ENCODE measurements at places on chromosomes 16 and 17.
A peak's percentile ranks its signal among the peaks of the same experiment; 100 is the strongest.

GRCh38 chr17:79077587-79077986 lies 3.0 kb downstream of the ENGASE start:
- no peak for DNase-seq

DNA sequence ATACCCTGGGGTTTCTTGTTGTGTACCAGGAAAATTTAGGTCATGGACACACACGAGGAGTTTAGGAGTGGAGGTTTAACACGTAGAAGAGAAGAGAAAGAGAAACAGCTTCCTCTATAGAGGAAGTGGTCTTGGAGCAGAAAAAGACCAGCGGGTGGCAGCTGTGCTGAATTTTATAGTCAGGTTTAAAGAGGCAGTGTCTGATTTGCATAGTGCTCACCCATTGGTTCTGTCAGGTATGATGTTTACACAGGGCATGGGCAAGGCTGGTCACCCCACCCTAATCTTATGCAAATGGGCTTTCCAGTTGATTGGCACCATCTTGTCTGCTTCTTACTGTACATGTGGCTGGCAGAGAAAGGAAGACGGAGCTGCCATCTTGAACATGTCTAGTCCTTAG lies 309.0 kb downstream of the CDH13 start:
- DNase-seq: no peak

GRCh38 chr17:6893382-6894205 lies 62.1 kb upstream of the TEKT1 start:
- no peak for DNase-seq

- DNase-seq: no peak
Measured at GRCh38 chr17:80328634-80329380, 68.2 kb downstream of the RNF213 start.

DNA sequence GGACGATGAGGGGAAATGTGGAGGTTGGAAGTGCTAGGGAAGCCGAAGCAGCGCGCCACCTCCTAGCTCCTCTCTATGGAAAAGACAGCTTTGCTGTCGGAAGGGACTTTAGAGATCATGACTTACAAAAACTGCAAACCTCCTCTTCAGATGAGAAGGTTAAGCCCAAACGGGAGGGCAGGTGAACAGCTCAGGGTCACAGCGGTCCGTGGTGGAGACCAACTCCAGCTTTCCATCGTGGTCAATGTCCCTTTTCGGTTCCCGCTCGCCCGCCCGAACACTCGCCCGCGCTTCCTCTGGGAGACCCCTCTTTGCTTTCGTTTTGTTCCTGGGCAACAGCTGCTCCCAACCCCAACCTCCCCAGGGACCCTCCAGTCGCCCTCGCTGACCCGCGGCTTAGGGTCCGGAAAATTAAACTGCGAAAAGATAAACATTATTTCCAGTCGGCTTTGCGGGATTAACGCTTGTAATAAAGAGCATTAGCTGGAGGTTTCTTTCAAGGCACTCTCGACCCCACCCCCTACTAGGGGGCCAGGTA lies 7.7 kb downstream of the IRX6 start:
- no peak for DNase-seq

DNA sequence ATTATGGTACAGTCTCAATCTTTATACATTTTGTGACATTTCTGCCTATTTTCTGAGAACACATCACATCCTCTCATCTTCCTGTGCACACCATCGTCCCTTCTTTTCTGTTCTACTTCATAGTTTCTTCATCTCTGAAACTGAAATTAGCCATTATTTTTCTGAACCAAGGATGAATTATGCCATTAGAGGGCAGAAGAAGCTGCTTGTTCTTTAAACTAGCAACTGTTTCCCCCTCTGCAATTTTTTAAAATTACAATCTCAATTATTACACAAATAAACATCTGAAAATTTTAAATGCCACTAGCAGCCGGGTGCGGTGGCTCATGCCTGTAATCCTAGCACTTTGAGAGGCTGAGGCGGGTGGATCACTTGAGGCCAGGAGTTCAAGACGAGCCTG lies 41.3 kb downstream of the RBBP6 start:
- no peak for DNase-seq

GRCh38 chr16:71499775-71500364 lies 10.7 kb upstream of the ZNF19 start:
- peak; percentile 23 for DNase-seq

GRCh38 chr16:23013484-23013883 lies 135.8 kb downstream of the USP31 start:
- no peak for DNase-seq

DNA sequence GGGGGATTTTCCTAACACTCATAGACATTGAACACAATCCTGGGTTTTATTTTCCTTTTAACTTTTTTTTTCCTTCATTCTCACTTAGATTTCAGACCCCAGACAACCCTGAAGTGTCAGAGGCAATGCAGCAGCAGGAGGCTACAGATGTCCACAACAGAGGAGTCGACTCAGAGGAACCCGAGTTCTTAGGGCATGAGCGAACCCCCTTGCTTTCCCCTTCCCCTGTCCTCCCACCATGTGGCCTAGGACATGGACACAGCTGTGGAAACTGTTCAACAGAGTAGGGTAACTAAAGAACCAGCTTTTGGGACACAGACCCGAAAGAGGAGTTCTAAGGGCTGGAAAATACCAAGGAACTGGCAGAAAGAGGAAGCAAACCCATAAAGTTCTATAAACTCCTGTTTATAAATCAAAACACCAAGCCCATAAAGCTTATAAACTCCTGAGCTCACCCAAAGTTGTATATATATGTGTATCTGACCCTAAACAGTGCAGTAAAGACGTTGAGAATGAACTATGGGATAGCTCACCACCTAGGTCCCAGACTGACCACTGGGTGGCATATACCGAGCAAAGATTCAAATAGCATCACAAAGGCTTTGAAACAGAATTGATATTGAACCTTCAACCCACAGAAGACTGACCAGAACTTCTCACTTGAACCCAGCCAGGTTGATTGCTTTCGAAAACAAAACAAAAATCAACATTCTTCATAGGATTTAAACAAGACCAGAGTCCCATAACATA lies 33.9 kb downstream of the CMTM4 start:
- DNase-seq: no peak

- DNase-seq: peak; percentile 2
Measured at GRCh38 chr16:75402821-75403475, 30.4 kb downstream of the CFDP1 start.

DNA sequence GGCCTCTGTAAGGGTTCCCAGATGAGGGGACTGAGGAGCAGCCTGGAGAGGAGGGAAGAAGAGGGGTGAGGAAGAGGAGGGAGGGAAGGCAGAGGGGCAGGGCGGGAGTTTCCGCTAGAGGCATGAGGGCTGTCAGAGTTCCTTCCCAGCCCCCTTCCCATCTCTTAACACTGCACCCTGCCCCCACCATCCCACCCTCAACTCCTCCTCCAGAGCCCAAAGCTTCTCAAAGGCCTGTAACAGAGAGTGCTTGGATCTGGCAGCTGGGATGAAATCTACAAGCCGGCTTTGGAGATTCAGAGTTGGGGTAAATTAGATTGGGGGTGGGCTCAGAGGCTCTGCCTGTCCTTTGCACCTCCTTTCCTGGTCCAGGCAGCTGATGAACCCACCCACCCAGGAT lies 57.3 kb upstream of the DLX4 start:
- DNase-seq: no peak

DNA sequence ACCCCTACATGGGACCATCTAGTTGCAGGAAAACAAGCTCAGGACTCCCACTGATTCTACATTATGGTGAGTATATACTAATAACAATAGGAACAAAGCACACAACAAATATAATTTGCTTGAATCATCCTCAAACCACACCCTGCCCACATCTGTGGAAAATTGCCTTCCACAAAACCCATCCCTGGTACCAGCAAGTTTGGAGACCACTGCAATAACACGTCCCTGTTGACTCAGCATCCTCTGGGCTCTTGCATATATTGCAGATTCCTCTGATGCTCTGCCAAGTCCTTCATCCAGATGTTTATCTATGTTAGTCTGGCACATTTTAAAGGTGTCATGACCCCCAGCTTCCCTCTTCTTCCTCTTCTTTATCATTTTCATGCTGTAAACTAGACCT lies 138.4 kb downstream of the PCTP start:
- DNase-seq: no peak

GRCh38 chr17:74442670-74443515 lies 11.0 kb downstream of the GPRC5C start:
- no peak for DNase-seq

- DNase-seq: no peak
Measured at GRCh38 chr17:38636054-38636453, 30.3 kb upstream of the SRCIN1 start.

GRCh38 chr17:51630101-51630671 lies 369.8 kb downstream of the UTP18 start:
- no peak for DNase-seq

GRCh38 chr17:76267051-76267576 lies 2.0 kb downstream of the UBALD2 start:
- DNase-seq: no peak

DNA sequence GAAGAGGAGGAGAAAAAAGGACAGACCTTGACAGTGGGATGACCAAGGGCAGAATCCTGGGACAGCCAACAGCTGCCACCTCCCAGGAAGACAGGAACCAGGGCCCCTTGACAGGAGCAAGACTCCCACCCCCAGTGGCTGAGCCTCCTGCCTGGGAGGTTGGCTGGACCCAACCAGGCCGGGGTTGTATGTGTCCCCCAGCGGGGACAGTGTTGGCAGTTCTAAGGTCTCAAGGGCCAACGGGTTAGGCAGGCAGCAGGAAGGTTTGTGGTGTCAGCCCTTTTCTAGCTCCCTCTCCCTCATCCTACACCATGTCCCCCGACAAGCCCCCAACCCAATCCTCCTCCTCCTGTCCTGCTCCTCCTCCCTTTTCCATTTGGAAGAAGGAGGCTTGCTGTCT lies 126.2 kb downstream of the MRM1 start:
- no peak for DNase-seq

DNA sequence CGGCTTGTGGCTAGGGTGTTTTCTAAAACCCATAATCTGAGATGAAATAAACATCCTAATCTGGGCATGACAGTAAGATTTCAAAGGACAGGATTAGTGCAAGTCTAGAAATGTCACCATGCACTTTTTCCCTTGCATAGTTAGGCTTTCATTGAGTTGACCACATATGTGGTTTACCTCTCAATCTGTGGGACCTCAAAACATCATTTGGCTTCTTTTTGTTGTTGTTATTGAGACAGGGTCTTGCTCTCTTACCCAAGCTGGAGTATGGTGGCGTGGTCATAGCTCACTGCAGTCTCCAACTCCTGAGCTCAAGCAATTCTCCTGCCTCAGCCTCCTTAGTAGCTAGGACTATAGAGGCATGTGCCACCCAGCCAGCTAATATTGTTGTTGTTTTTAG lies 197.8 kb downstream of the CEP112 start:
- DNase-seq: no peak

- no peak for DNase-seq
Measured at GRCh38 chr16:27428026-27428785, 26.2 kb downstream of the IL21R start.

DNA sequence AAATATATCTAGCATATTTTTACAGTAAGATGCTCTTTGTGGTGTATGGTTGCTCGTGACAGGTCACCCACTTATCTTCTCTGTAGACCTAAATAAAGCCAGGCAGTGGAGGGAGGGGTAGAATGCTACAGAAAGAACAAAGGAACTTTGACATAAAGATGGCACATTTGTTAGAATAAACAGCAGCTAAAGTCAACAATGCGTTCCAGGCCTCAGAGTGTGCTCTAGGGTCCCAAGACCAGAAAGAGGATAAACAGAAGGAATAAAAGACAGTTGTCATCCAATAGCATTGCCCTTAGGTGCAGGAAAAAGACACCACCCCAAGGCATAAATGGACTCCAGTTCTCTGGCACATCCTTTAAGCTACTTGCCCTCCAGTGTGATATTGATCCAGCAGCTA lies 523.0 kb upstream of the CDH11 start:
- no peak for DNase-seq

Data from NCI-H1930 (cell line).